Placental epithelial cell (primary cell): ENCODE measurements at places on chromosomes 7 and 10. TPM values are rescaled to one million over a fixed set of nuclear protein-coding genes. Genes with fewer than 3 reads are reported as not detected.

C10orf53 gene
- not detected in 2 replicates for total RNA-seq

HMX3 gene
- total RNA-seq, result not detected in 2 replicates

CCDC172 gene
- not detected in 2 replicates for total RNA-seq

GDF2 gene
- not detected in 2 replicates for total RNA-seq

TAS2R4 gene
- 2.1 and 4.3 TPM in 2 replicates for total RNA-seq
